ENCODE measurements at places on chromosomes 2 and 18.

- DNase-seq: peak; percentile 76
Observed at GRCh38 chr2:172395503-172395902, 31.9 kb upstream of the ITGA6 start.

DNA sequence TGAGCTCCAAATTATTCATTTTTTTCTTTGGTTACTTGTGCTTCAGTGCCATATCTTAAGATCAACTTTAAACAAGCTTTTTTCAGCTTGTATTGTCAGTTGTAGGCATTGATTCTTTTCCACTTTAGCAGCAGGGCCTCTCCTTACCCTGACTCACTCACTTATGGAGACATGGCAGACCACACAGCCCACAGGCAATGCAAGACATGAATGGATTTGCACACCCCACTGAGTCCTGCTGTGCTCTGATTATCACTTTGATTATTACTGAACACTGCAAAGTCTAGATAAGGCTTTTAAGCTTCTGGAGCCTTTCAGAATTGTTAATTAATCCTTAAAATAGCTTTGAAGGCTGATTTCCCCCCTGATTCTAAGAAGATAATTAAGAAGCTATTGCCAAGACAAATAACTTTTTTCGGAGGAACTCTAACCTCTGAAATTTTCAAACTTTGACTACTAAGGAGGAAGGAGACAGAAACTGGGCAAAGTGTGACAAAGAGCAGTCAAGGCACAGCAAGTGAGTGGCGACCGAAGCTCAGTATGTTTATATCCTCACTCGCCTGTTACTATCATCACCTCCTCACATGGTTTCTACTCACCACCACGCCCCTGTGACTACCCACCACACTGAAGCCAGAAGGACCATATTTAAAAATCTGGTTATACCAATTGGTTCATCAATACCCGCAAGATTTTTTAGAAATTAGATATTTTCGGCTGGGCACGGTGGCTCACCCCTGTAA, 43.3 kb downstream of the CACNB4 start:
- DNase-seq: peak; percentile 56

DNA sequence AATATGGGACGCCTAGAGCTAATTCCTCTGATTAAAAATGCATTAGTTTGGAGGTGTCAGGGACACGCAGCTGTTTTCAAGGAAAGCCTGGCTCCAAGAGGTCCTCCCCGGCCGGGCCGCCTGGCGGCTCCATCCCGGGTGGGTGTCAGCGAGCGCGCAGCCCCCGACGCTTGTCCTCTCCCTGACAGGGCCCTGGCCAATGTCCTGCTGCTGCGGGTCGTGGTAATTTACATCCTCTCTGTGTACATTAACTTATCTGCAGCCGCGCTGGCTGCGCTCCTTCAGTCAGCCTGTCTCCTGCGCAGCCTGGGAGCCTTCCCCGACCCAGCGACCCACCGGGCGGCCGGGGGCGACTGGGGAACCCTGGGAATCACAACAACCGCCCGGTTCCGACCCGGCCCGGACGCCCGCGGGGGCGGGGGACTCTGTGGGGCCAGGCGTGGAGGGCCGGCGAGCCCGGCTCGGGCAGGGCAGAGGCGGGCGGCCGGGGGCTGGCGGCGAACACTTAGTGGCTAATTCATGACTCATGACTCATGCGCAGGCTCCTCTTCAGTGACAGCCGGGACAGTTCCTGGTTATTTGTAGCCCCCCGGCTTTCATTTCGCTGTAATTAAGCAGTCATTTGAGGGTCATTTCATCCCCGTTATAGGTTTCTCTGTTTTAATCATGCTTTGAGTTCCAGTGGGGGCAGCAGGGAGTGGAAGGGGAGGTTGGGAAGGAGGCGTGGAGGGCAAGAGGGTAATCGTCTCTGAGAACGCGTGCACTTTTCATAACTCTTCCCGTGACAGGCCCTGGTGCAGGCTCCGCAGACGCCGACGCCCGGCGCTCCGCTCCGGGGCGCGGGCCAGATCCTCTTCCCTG, 141.9 kb upstream of the CTAGE1 start:
- DNase-seq: no peak

DNA sequence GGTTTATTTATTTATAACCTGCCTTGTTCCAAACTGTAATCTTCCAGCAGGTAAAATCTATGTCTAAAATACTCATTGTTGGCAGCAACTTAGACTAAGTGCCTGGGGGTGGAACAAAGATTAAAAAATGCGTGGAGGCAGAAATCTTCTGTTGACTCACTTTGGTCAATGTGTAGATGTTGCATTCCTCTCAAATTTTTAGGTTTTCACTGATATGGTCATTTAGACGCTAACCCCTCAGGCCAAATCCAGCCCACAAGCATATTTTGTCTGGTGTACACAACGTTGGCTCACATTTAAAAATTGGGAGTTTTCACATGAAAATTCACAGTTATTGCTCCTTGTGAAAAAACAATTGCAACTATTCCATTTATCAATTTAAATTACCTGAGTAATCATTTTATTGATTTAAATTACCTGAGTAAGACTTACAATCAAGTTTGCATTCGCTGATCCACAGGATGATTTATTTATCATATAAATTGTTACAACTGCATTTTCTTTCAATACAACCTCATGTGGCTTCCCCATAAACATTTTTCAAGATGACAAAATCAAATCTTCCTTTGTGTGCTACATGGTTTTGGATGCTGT, 564.2 kb downstream of the TSN start:
- no peak for DNase-seq

DNA sequence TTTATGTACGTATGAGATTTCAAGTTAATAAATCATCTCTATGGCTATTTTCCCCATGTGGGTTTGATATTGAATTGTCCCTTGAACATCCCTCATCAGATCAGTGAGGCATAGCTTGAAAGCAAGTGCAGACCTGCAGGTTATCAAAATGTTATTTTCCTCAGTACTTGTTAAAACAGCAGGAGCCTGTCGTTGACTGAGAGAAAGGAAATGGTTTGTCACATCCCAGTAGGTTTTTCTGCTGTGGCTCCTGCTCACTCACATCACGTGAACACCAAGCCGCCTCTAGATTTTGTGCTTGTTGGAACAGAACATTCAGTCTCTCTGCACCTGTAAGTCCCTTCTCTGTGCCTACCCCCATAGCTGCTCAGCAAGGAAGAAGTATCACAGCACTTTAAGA, 340.3 kb downstream of the CELF4 start:
- peak; percentile 21 for DNase-seq

DNA sequence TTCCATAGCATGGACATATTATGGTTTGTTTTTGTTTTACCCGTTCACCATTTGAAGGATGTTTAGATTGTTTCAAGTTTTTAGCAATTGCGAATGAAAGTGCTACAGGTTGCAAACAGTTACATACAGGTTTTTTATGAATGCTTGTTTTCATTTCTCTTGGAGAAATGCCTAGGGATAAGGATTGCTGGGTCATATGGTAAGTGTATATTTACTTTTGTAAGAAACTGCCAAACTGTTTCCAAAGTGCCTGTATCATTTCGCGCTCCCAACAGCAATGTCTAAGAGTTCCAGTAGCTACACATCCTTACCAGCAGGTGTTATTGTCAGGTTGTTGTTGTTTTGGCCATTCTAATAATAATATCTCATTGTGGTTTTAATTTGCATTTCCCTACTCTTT, 251.7 kb downstream of the PHLPP1 start:
- DNase-seq: no peak

GRCh38 chr2:109170645-109171044, 41.6 kb downstream of the SH3RF3 start:
- DNase-seq: no peak

- DNase-seq: no peak
Observed at GRCh38 chr2:176392249-176392648, 123.0 kb downstream of the MTX2 start.

GRCh38 chr2:27989149-27989548, 98.6 kb downstream of the BABAM2 start:
- no peak for DNase-seq

DNA sequence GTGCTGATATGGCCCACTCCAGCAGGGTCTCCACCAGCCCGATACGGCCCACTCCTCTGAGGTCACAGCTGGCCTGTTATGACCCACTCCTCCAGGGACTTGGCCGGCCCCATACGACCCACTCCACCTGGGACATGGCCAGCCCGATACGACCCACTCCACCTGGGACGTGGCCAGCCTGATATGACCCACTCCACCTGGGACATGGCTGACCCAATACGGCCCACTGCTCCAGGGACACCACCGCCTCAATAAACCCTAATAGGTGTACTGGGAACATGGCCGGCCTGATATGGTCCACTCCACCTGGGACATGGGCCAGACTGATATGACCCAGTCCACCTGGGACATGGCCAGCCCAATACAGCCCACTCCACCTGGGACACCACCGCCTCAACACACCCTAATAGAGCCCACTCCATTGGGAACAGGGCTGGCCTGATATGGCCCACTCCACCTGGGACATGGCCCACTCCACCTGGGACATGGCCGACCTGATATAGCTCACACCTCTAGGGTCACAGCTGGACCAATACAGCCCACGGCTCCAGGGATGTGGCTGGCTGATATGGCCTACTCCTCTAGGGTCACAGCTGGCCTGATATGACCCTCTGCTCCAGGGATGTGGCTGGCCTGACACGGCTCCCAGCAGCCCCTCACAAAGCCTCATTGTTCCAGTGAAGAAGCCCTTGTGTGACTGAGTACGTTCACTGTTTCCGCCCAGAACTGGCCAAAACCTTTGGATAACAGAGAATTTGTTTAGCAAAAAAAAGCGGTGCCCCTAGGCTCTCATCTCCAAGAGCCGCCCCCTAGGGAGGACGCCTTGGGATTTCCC, 245.6 kb downstream of the HDAC4 start:
- no peak for DNase-seq

DNA sequence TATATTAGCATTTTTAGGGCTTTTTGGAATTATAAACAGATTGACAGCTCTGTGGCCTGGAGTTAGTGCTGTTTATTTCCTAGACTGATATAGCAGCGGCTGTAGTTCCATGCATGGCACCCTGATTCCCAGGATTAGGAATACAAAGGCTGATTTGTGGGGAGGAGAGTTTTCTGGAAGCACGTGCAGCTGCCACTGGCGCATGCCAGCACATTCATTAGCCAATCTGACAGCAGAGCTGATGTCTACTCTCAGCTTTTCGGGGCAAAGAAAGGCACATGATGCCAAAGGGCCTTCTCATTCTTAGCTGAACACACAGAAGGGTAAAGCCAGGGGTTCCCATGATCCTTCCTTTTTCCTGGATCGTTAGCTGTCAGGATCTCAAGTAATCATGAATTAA, 45.7 kb upstream of the RAPH1 start:
- no peak for DNase-seq

DNA sequence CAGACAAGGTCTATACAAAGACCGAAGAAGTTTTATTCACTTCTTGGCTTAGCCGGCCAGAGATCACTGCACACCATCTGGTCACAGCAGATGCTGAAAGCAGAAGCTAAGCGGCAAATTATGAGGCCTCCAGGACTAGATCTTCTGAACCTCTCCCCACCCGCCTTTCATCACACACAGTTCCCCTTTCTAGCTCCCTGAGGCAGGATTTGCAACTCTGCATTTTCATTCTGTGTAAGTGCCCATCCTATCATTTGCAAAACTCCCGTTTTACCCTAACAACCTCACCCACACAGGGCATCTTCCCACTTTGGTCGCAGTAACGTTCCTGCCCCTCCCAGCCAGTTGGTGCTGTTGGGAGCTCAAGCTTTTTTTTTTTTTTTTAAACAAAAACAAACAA, 3.1 kb upstream of the MOB1A start:
- no peak for DNase-seq

DNA sequence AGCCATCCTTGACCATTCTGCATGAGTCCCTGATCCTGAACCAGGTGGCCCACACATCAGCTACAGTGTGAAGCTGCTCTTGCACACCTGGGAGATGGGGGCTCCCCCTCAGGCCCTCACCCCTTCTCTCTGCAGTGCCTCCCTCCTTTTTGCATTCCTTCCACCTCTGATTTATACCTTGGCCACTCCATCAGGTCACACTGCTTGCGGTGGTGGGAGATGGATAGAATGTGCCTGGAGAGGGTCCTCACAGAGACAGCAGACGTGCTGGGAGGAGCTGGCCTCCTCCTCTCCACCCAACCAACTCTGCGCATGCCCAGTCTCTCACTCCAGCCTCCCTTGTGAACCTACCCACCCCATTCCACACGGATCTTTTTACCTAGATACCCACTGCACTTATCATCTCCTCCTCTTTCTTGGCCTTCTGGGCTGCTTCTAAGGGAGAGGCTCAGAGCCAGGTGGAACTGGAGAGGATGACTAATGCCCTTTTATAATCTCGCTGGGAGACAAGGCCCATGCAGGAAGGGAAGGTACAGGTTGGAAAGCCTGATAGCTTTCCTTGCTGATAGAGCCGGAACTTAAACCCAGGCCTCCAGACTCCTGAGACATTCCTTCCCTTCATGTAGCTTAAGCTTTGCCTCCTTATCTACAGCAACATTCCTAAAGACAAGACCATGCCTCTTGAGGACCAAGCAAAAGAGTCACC, 205.1 kb downstream of the ZBTB7C start:
- no peak for DNase-seq

GRCh38 chr2:205714789-205715720, 32.8 kb downstream of the NRP2 start:
- DNase-seq: no peak

GRCh38 chr2:4964001-4964540, 728.1 kb upstream of the SOX11 start:
- no peak for DNase-seq

GRCh38 chr2:221943076-221943810, 355.6 kb downstream of the PAX3 start:
- no peak for DNase-seq

- DNase-seq: no peak
Observed at GRCh38 chr2:209985874-209986273, 16.6 kb upstream of the RPE start.

- no peak for DNase-seq
Observed at GRCh38 chr2:172098650-172099471, 3.8 kb downstream of the DLX2 start.

DNA sequence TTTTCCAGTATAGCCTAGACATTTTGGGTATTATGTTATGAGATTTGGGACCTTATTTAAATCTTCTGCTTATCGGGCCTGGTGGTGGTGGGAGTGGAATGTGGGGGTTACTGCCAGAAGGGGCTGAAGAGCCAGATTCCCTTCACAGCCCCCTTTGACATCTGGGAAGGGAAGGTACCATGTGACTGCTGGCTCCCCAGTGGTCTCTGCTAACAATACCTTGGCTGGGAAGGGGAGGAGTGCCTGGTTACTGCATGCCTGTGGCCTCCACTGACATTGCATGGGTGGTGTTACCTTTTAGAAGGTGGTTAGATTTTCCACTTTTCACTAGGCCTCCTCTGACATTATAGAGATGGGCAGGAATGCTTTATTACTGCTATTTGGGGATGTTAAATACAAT, 8.0 kb downstream of the ATP9B start:
- no peak for DNase-seq

DNA sequence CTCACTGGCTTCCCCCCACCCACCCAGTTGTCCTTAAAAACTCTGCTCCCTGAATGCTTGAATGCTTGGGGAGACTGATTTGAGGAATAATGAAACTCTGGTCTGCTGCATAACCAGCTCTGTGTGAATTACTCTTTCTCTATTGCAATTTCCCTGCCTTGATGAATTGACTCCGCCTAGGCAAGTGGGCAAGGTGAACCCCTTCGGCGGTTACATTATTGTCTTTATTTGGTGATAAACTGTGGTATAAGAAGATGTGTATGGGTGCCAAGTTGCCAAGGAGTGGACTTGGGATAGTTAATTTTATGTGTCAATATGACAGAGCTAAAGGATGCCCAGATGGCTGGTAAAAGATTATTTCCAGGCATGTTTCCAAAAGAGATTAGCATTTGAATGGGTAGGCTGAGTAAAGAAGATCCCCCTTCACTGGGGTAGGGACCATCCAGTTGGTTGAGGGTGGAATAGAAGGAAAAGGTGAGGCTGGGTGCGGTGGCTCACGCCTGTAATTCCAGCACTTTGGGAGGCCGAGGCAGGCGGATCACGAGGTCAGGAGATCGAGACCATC, 98.5 kb upstream of the HAAO start:
- DNase-seq: no peak

Data from Jurkat, Clone E6-1 (cell line).